Cardiac muscle cell (in vitro differentiated cells and primary cell): ENCODE measurements at places on chromosomes 4 and X.
A peak's percentile ranks its signal among the peaks of the same experiment; 100 is the strongest.

- no peak for DNase-seq
Observed at GRCh38 chrX:98379134-98379533, 1495.4 kb downstream of the RPA4 start.

DNA sequence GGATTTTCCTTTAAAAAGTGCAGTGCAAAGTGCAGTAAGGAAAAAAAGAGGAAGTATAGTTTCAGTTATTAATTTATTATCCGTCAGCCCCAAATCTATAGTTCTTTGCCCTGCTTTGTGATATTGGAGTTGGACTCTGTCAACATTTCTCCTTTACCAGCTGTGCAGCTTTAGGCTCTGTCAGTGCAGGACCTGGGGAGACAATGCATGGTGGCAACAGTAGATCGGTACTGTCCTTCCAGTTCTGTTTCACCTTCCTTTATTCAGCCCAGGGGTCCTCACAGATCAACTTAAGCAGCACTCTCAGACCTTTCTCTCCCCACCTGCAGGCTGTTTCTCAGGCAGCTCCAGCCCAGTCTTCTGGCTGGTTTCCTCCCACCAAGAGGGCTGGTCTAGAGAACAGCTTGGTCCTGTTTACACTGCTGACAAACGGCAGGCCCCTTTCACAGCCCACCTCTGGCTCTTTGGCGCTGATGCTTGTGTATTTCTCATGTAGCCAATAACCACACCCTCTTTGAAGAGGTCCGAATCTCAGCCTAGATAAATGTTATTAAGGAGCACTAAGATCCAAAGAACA is 71.6 kb downstream of the MCUB start:
- peak; percentile 34 for DNase-seq

DNA sequence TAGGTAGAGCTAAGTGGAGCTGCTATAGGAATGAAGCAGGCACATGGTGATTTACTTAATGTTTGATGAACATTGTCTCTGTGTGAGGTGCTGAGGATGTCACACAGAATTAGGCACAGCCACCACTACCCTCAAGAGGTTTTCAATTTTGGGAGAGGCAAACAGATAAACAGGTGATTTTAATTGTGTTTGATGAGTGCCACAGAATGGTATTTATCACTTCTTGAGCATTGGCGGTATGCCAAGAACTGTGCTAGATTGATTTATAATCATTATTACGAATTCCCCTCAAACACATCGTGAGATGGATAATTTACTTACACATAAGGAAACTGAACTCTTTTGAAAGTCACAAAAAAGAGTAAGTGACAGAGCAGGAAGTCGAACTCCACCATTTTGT is 74.8 kb downstream of the FREM3 start:
- DNase-seq: no peak

- DNase-seq: no peak
Observed at GRCh38 chr4:128832243-128832625, 22.7 kb downstream of the JADE1 start.

DNA sequence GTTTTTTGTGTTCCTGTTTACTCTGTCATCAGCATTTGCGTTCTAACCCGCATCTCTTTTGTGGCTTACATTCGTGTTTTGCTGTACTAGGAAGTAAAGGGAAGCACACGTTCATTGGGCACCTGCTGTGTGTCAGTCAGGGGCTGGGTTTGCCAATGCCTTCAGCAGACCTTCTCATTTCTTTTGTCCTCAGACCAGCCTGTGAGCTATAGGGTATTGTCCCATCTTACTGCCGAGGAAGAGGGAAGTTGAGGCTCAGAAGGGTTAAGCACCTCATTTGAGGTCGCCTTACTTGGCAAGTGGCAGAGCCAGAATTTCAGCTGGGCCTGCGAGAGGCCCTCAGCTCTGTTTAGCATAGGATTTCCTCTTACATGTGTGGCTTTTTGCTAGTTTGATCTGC is 8.7 kb downstream of the TBC1D14 start:
- no peak for DNase-seq

- DNase-seq: no peak
Observed at GRCh38 chrX:30572004-30572403, 5.6 kb downstream of the TASL start.

DNA sequence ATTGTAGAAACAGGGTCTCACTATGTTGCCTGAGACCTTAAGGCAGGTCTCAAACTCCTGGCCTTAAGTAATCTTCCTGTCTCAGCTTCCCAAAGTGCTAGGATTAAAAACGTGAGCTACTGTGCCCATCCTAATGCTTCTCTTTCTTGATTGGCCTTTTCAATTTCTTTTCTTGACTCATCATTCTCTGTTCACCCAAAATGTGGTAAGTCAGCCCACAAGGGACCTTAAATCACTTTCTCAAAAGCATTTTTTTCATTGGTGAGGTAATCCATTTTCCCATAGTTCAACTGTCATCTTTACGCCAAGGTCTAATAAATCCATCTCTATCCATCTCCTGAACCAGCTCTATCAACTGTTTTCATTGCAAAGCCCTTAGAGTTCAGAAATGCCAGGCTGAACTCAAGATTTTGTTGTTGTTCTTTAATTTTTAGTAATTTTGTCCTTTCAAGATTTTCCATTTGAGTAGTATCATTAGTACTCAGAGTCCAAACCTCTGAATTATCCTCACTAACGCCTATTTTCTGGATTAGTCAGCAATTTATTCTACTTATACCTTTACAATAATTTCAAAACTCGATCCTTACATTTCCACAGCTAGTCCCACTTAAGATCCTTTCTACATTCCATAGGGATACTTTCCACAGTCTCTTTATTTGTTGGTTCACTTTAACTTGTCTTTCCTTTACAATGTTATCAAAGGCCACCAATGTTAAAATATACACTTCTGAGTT is 528.6 kb downstream of the IL15 start:
- DNase-seq: no peak

DNA sequence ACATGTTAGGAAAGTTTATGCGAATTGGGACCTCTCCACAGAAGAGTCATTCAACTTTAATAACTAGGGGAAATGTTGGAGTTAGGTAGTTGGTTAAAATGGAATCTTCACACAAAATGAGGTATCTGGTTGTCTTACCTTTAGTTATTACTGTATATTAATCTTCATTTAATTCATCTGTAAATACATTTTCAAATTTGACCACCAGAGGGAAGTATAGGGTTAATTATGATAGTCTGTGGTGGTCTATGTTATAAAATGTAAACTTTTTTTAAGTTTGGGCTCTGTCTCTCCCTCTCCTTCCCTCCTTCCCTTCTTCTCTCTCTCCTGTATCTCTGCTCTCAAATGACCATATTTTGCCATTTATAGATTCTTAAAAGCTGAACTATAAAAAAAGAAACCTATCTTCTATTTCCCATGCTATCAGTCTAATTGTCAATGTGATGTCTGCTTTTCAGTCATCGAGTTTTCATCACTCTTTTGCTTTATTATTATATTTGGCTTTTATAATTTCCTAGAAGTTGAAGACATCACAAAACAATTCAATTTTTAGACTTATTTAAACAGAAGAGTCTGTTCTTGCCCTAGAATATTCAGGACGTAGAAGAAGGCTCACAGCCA is 49.8 kb downstream of the TMEM144 start:
- peak; percentile 57 for DNase-seq

GRCh38 chrX:102339312-102340298 is 92.6 kb downstream of the NXF2 start:
- no peak for DNase-seq

- no peak for DNase-seq
Observed at GRCh38 chr4:92182736-92183407, 120.9 kb upstream of the GRID2 start.

DNA sequence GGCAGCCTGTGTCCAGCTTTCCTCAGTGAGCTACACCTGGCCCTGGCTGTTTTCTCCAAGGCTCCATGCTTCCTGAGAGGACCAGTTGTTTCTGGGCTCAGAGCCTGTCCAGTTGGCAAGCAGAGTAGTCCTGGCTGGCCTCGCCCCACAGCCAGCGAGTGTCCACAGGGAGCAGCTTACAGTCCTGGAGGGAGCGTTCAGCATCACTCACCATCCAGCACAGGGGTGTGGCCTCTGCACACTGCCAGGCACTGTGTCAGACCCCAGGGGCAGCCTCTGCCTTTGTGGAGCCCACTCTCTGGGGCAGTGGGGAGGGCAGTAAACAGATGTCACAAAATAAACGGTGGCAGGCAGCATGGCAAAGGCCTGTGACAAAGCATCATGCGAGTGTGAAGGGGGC is 23.9 kb downstream of the EVC start:
- no peak for DNase-seq

GRCh38 chrX:1434871-1435240 is 17.9 kb downstream of the ASMTL start:
- no peak for DNase-seq

GRCh38 chrX:47577901-47578300 is 4.3 kb upstream of the TIMP1 start:
- DNase-seq: no peak

GRCh38 chr4:107854356-107855022 is 29.8 kb downstream of the SGMS2 start:
- DNase-seq: peak; percentile 73

GRCh38 chr4:71625005-71625404 is 158.9 kb downstream of the GC start:
- no peak for DNase-seq

GRCh38 chr4:139940600-139940999 is 213.4 kb downstream of the MAML3 start:
- DNase-seq: no peak

GRCh38 chr4:60953826-60954225 is 246.3 kb upstream of the ADGRL3 start:
- DNase-seq: no peak

DNA sequence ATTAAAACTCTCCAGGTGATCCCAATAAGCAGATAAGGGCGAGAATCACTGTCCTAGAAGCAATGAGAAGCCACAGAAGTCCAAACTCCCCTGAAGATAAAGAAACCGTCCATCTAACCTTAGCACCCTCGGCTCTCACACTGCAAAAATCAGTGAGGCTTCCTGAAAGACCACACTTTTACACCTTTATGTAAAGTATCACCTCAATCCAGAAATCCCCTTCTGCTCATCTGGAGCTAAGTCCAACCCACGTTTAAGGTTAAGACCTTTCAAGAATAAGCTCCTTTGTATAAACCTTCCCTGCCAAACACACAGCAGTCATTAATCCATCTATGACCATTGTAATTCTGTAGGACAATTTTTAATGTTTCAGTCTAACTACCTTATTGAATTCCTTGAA is 41.7 kb downstream of the LIN54 start:
- DNase-seq: no peak

GRCh38 chrX:150574559-150575418 is 6.4 kb downstream of the MTM1 start:
- no peak for DNase-seq

GRCh38 chr4:154779362-154779947 is 1.6 kb upstream of the RBM46 start:
- DNase-seq: peak; percentile 57

- peak; percentile 88 for DNase-seq
Observed at GRCh38 chr4:176988226-176988625, 195.5 kb upstream of the VEGFC start.

GRCh38 chrX:103396186-103396585 is 19.8 kb downstream of the BEX3 start:
- no peak for DNase-seq

- peak; percentile 75 for DNase-seq
Observed at GRCh38 chrX:107654872-107655761, 26.8 kb downstream of the PRPS1 start.

DNA sequence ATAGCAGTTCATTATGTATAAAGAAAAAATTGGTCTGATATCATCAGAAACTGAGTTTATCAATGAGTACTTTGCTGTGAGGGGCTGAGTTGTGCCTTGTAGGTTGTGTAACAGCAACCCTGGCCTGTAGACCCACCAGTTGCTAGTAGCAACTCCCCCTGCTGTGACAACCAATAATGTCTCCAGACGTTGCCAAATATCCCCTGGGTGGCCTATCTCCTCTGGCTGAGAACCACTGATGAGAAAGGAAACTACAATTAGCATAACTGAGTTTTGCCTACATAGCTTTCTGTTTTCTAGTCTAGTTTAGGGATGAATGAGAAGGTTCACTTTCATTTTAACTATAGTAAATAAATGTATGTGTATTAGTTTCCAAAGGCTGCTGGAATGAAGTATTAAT is 234.1 kb downstream of the CPE start:
- no peak for DNase-seq

- DNase-seq: no peak
Observed at GRCh38 chr4:8326206-8326605, 56.7 kb downstream of the HTRA3 start.

DNA sequence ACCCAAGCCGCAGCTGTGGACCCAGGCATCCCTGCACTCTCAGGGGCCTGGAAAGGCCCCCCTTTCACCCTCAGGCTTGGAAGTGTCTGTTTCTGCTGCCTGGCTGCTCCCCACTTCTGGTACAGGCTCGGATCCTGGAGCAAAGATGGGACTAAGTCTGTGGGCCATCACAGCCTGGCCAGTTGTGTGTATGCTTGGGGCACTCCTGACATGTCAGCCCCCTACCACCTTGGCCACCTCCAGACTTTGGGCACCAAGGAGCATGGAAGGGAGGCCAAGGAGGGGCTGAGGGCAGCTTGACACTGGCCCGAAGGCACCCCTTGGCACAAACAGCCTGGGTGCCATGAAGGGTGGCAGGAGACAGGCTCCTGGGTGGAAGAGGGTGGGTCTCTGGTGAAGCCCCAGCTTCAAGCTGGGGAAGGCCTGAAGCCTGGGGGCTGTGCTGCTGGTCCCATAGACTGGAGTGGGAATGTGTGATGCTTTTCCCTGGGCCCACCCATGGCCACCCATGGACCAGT is 799.4 kb upstream of the AGA start:
- DNase-seq: no peak

DNA sequence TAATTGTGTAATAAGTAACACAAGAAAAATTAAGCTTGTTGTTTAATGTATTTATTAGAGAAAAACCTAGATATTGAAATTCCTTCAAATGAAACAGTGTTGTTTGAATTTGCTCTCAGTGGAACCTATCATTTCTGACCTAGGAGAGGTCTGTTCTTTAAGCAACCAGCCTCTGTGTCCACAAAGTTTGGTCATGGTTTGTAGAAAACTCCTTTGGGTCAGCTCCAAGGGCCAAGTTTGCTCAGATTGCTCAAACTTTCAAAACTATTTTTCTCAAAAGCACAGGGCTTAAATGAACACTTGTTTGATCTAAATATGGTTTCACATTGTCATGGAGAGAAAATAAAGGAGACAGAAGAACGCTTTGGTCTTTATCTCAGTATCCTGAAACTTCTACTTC is 29.6 kb upstream of the RPL34 start:
- DNase-seq: no peak

- DNase-seq: no peak
Observed at GRCh38 chr4:36208893-36209473, 35.3 kb downstream of the ARAP2 start.

DNA sequence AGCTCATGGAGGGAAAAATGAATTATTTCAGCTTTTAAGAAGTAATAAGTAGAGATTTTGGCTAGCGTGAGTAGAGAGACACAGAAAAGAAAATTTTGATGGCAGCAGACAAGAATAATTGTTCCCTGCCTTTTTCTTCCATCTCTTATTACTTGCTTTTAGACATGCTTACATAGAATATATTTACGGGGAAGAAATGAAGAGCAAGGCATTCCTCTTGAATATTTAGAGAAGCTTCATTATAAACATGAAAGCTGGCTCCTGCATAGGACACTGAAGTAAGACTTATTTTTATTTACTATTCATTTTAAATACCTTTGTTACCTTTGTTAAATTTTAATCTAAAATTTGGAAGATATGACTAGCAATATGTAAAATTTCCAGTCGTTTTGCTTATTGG is 32.2 kb downstream of the DCK start:
- DNase-seq: no peak
